ENCODE measurements at places on chromosomes 12 and 14.

DNA sequence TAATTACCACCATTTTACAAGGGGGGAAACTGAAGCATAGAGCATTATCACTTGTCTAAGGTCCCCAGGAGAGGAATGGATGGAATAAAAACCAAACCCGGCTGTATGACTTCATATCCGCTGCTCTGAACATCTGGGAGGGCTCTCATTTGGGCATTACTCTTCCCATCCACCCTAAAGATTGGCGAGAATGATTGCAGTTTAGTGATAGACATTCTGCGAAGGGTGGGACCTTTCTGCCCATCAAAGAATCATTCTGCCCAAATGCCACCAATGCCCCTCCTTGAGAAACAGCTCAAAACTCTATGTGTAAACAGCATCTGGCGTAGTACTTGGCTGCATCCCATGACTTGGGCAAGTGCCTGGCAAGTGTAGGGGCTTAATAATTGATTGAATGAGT is 11.6 kb downstream of the CHST11 start:
- no peak for DNase-seq

GRCh38 chr12:49366652-49367380 is 446 bp upstream of the SPATS2 start:
- DNase-seq, result peak; percentile 86

DNA sequence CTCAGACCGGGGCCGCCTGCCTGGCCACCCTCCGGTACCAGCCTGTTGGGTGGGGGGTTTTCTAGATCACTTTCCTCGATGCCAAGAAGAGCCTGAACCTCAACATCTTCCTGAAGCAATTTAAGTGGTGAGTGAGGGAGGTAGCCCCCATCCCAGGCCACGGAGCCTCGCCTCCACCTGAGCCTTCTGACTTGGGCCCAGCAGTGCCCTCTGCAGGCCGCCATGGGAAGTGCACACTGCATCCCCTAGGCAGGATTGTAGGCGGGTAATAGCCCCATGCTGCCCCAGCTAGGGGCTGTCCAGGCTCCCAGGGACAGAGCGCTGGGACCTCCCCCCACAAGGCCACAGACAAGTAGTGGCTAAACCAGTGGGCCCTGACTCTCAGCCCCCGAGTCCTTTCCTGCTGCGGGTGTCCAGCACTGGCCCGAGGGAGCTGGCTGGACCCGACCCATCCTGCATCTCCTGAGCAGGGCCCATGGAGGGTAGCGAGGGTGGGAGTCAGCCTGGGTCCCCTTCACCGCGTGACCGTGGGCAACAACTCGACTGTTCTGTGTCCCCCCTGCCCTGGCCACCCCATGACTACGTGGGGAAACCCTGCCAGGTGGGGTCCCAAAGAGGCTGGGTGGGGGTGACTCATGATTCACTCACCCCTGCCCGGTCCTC is 15.3 kb upstream of the ADSS1 start:
- peak; percentile 56 for DNase-seq

GRCh38 chr12:111368291-111368787 is 556 bp downstream of the PHETA1 start:
- DNase-seq, result no peak

GRCh38 chr12:28027328-28027727 is 54.8 kb upstream of the PTHLH start:
- DNase-seq, result no peak

- DNase-seq, result no peak
Measured at GRCh38 chr12:40106655-40107054, 774 bp upstream of the SLC2A13 start.

DNA sequence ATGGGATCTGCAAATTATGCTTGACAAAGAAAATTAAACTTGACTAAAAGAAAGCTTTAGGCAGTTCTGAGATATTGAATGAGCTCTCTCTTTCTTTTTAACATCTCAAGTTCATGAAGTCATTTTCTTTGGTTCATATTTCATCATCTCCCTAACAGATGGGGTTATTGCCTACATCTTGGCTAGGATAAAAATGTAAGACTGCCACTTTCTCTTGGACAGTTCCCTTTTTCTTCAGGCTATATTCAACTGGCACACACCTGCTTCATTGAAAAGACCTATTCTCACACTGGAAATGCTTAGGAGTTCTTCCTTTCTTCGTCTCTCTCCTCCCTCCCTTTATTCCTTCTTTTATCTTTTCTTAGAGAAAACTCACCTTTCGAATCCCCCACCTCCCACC is 355.9 kb upstream of the SEL1L start:
- no peak for DNase-seq

DNA sequence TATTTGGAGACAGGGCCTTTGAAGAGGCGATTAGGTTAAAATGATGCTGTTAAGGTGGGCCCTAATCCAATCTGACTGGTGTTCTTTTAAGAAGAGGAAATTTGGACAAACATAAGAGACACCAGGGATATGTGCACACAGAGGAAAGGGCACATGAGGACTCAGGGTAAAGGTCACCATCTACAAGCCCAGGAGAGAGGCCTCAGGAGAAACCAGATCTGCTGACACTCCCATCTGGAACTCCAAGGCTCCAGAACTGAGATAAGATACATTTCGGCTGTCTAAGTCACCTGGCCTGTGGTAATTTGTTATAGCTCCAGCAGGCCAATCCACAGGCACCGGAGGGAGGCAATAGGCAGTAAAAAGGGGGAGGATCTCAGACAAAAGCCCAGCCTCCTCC is 48.6 kb downstream of the KICS2 start:
- no peak for DNase-seq

DNA sequence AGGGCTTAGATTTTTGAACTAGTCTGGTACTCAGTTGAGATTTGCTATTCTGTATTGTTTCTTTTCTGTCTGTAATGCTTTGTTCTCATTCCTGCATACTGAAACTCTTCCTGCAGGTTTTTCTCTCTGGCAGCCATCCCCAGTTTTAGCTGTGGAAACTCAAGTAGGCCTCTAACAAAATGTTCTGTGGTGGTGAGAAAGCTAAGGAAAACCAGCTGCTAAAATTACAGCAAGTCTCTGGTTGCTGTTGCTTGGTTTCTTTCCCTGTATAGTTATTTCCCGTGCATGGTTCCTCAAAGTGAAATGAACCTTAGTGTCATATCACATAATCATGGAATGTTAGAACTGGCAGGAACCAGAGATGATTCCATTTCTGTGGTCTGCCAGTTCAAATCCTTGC is 442.5 kb downstream of the NRXN3 start:
- DNase-seq, result no peak

DNA sequence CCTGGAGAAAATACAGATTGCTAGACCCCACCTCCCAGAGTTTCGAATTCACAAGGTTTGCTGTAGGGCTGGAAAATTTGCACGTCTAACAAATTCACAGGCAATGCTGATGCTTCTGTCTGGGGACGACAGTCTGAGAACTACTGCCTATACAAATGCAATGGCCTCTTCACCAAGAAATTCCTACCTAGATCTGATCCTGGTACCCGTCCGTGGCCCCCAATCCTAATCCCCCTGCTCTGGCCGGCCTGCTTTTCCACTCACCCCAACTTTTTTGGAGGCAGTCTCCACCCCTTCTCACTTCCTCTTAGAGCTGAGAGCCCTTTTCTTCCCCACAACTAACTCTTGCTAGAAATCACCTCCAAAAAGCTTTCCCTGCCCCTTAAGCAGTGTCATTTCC is 3.1 kb upstream of the SSH1 start:
- DNase-seq, result no peak

DNA sequence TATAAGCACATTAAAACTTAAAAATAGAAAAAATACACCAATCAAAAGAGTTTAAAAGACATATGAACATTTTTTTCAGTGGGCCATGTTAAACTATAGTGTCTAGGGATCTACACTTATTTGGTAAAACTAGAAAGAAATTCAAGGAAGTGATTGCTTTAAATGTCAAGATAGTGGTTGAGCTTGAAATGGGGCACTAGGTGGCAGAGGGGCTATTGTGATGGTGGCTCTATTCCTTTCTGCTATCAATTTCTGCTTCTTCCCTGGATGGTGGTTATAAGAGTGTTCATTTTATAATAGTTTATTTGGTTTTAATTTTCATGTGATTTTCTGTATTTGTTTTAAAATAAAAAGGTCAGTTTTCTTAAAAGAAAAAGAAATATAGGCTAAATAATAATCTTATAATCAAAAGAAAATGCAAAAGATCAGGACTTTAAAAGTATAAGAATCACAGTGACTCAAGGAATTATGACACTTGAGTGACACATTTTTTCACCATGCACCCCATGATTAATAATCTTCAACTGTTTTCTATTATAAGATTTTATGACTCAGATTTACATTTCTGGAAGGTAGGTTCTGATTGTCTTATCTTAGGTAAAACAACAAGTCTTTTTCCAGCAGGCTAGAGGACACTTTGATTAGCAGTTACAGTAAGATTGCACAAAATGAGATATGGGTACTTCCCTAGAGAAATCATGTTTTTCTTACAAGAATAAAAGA is 137.5 kb downstream of the FSCB start:
- DNase-seq, result no peak

DNA sequence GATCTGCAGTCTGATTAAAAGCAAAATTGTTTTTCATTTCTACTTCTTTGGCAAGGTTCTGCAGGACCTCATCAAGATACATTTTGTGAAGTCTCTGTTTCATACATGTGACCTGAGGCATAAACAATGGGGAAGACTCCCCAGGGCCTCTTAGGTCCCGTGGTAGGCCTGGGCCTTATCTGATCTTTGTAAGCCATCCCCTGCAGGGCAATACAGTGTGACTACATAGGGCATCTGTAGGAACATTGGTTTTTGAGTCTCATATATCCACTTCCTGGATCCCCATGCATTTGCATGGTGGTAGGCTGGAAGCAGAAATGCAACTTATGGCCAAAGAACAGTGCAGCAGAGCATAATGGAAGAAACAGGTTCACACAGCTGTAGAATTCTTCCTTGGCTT is 6.0 kb downstream of the FAR2 start:
- DNase-seq, result no peak

- no peak for DNase-seq
Measured at GRCh38 chr12:50174971-50175715, 8.0 kb upstream of the CERS5 start.

GRCh38 chr14:91068642-91069041 is 8.2 kb upstream of the RPS6KA5 start:
- DNase-seq, result no peak

DNA sequence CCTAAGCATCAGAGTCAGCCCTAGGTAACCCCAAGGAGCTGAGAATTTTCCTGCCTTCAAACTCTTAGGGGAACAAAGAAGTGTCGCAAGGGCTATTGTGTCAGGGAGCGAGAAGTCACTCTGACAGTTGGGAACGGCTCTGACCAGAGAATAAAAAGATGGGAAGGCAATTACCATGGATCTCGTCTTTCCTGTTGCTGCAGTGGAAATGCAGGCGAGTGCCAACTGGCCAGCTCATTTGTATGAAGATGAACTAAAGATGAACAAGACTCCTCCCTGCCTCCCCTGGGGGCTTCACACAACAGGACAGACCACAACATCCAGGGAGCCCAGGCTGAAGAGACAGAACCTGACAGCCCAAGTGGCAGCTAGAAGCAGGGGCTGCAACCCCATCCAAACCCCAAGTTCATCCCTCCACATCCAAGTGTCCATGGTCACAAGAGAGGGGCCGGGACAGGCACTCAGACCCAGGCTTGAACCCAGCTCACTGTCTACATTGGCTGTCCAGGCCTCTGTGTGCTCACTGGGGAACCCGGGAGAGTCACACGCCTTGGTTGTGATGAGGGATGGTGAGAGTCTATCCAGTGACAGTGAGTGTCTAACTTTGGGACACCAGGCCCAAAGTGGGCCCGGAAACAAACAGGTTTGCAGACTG is 322.4 kb downstream of the BCL11B start:
- DNase-seq, result no peak

DNA sequence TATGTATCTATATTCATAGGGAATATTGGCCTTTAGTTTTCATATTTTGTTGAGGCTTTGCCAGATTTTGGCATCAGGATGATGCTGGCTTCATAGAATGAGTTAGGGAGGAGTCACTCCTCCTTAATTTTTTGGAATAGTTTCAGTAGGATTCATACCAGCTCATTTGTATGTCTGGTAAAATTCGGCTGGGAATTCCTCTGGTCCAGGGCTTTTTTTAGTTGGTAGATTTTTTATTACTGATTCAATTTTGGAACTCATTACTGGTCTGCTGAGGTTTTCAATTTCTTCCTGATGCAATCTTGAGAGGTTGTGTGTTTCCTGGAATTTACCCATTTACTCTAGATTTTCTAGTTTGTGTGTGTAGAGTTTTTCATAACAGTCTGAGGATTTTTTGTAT is 175.2 kb downstream of the EPS8 start:
- no peak for DNase-seq
